ENCODE measurements at places on chromosomes 5 and 9.

DNA sequence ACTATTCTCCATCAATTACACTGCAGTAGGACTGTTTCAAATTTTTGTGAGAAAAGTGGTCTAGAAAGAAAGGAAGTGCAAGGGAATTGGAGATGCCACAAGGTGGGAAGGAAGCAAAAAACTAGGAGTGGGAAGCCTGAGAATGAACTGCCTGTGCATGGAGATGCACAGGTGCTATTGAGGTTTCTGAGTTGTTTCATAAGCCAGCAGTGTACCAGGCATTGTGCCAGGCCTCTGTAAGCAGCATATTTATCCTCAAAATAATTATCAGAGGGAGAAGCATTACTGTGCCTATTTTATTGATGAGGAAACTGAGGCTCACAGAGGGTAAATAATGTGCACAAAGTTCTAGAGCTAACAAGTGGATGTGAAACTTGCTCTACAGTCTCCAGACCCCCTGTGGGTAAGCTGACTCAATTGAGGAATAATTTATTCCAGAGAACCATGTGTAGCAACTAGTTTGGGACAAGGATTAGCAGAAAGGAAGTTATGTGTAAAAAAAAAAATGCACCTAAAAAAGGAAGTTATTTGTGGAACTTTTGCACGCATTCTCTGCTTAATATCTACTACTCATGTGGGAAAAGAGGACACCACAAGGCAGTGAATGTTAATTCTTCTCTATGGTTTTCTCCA lies 96.7 kb downstream of the SNCAIP start:
- no peaks in the 10 kb centered on the region for H3K4me1 ChIP-seq
- no peak for DNase-seq
- H3K27ac ChIP-seq = no peak overlapping the region

DNA sequence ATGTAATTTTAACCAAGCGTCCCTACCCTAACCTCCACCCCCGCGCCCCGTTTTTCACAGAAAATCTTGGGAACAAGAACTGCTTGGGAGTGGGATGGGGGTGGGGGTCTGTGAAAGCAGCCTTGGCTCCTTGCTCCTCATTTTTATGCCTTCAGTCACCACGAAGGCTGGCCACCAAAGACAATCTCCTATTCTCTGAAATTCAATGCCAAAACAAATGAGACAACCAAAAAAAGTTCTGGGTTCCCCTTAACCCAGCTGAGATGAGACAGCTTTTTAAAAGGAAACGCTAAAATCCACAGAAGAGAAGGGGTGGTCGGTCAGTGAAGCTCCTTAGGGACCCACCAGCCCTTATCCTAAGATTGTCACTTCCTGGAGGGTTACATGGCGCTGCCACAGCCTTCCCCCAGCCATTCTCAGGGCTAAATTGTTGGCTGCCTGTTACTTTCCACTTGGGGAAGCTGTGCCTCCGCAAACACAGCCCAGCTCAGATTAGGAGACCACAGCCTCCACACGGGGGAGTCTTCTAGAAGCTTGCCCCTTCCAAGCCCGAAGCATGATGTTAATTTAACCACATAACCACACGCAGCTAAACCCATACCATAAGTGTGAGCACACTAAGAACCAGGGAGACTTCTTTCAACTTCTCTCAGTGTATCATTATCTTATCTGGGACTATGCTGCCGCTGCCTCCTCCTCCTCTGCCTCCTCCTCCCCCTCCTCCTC lies 136.3 kb downstream of the FOXD1 start:
- DNase-seq = no peak
- no peaks in the 10 kb centered on the region for H3K27me3 ChIP-seq
- H3K4me1 ChIP-seq = peaks cover 17% of the 10 kb centered on the region
- no peaks in the 10 kb centered on the region for H3K36me3 ChIP-seq
- H3K4me3 ChIP-seq = no peak overlapping the region

GRCh38 chr9:121601194-121601593 lies 50.2 kb upstream of the DAB2IP start:
- no peak overlapping the region for H3K4me3 ChIP-seq
- no peak for DNase-seq
- H3K27me3 ChIP-seq = no peaks in the 10 kb centered on the region
- no peak overlapping the region for H3K27ac ChIP-seq
- H3K4me1 ChIP-seq = no peaks in the 10 kb centered on the region
- no peaks in the 10 kb centered on the region for H3K36me3 ChIP-seq

DNA sequence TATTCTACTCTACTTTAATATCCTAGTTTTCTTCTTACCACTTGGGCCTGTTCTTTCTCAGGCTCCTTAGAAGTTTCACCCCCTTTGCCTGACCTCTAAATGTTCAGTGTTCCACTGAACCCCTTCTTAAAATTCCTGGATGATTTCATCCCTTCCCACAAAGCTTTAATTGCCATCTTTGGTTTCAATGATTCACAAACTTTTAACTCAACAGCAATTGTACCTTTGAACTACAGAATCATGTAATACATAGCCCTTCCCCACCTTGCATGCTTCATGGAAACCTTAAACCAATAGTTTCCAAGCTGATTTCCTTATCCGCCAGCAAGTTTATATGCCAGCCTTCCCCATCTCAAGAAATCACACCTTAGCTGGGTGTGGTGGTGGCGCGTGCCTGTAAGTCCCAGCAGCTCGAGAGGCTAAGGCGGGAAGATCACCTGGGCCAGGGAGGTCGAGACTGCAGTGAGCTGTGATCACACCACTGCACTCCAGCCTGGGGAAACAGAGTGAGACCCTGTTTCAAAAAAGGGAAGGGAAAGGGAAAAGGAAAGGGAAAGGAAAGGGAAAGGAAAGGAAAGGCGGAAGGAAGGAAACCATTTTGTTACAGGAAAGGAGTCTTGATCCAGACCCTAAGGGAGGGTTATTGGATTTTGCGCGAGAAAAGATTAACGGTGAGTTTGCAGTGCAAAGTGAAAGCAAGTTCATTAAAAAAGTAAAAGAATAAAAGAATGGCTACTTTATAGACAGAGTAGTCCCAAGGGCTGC lies 1023.7 kb upstream of the DMAC1 start:
- H3K27me3 ChIP-seq = no peaks in the 10 kb centered on the region
- no peak for DNase-seq
- no peak overlapping the region for H3K4me3 ChIP-seq
- no peaks in the 10 kb centered on the region for H3K36me3 ChIP-seq

GRCh38 chr9:94679587-94679986 lies 40.3 kb upstream of the FBP1 start:
- H3K4me1 ChIP-seq = 0 out of 2 replicates have a peak, but pooled peaks cover 2% of the 10 kb centered on the region
- no peaks in the 10 kb centered on the region for H3K36me3 ChIP-seq
- no peaks in the 10 kb centered on the region for H3K27me3 ChIP-seq
- H3K27ac ChIP-seq = no peak overlapping the region
- no peak overlapping the region for H3K4me3 ChIP-seq
- no peak for DNase-seq

DNA sequence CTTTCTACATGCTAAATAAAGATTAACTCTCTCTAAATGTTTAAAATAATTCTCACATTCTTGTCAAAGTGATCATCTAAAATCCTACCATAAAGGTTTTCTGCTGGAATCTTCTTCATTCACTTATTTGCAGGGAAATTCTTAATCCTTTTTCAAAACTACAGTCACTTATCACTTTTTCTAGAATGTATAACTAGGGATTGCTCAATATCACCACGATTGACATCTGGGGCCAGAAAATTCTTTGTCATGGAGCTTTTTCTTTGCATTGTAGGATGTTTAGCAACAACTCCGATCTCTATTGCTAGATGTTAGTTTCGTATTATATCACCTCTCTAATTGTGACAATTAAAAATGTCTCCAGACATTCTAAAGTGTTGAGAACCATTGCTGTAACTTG lies 344.9 kb upstream of the PIK3R1 start:
- no peaks in the 10 kb centered on the region for H3K36me3 ChIP-seq
- H3K27me3 ChIP-seq = no peaks in the 10 kb centered on the region
- no peak overlapping the region for H3K4me3 ChIP-seq
- H3K4me1 ChIP-seq = no peaks in the 10 kb centered on the region

GRCh38 chr9:37967761-37968080 lies 63.8 kb upstream of the SLC25A51 start:
- H3K4me1 ChIP-seq = peaks cover 63% of the 10 kb centered on the region
- H3K4me3 ChIP-seq = no peak overlapping the region
- H3K27me3 ChIP-seq = no peaks in the 10 kb centered on the region
- H3K36me3 ChIP-seq = no peaks in the 10 kb centered on the region
- no peak for DNase-seq

DNA sequence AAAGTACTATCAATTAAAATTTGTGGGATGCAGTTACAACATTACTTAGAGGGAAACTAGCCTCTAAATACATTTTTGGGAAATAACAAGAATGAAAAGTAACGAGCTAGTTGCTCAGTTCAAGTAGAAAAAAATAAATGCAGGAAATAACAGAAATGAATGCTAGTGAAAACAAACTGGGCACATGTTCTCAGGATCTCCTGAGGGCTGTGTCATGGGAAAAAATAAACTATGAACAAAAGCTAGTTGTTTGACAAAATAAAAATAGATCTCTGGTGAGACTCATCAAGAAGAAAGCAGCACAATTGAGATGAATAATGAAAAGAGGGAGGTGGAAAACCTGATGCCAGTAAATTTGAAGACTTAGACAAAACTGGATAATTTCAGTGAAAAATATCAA lies 16.3 kb downstream of the IDNK start:
- H3K27me3 ChIP-seq = no peaks in the 10 kb centered on the region
- H3K36me3 ChIP-seq = no peaks in the 10 kb centered on the region
- no peak overlapping the region for H3K27ac ChIP-seq
- no peak overlapping the region for H3K4me3 ChIP-seq
- H3K4me1 ChIP-seq = no peaks in the 10 kb centered on the region

DNA sequence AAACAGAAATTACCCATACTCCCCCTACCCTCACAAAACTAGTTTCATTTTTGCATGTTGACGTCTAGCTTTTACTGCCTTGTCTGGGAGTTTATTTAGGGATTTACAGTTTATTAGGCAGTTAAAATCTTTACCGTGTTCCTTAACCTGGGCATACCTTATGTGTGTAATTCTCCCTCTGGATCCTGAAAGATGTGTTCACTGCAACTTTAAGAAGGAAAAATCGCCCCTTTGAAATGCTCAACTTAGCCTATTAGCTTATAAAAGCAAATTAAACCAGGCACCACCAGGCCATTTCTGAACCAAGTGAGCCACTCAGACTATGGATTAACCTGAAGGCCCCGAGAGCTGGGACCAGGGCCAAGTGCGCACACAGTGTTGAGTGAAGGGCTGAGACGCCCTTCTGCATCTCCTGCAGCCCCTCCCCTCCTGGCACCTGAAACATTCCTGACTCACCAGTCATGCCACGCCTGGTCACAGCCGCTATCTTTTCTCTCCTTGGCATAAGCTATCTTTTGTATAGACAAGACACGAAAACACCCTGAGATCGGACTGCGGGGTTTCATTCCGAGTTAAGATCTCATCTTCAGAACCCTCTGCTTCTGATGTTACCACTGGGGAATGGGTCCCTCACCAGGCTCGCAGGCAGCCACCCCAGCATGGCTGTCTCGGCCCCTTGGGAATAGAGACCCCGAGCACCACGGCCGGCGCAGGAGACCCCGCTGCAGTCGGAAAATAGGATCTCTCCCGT lies 111.9 kb downstream of the ROR2 start:
- no peaks in the 10 kb centered on the region for H3K36me3 ChIP-seq
- H3K27me3 ChIP-seq = no peaks in the 10 kb centered on the region
- DNase-seq = no peak
- no peaks in the 10 kb centered on the region for H3K4me1 ChIP-seq
- no peak overlapping the region for H3K4me3 ChIP-seq
- no peak overlapping the region for H3K27ac ChIP-seq

DNA sequence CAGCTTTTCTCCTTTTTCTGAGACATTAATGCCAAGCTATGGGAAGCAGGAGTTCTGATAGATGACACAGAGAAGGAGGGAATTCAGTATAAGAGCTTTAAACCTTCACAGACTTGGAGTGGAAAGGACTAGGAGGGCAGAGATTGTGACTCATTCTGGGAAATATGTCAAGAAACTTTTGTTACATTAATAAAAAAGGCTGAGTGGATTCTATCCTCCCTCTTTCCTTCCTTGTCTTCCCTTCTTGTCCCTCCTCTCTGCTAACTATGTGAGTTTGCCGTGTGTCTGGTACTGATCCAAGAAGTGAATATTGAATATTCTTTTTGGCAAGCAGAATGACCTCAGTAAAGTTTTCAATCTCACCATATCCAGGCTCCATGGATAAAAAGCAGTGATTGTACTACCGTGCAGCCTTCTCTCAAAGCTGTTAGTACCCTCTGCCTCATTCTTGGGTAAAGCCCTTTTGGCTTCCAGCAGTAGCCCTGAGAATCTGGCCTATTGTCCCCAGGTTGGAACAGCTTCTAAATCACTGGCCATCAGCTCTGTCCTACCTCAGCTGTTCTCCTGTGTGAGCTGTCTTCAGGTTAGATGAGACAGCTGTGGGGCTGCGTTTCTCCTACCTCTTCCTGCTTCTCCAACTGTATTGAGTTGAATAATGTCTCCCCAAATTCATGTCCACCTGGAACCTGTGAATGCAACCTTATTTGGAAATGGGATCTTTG lies 73.9 kb downstream of the ATG10 start:
- H3K27me3 ChIP-seq = no peaks in the 10 kb centered on the region
- no peaks in the 10 kb centered on the region for H3K36me3 ChIP-seq
- no peak overlapping the region for H3K27ac ChIP-seq
- DNase-seq = no peak
- no peak overlapping the region for H3K4me3 ChIP-seq

DNA sequence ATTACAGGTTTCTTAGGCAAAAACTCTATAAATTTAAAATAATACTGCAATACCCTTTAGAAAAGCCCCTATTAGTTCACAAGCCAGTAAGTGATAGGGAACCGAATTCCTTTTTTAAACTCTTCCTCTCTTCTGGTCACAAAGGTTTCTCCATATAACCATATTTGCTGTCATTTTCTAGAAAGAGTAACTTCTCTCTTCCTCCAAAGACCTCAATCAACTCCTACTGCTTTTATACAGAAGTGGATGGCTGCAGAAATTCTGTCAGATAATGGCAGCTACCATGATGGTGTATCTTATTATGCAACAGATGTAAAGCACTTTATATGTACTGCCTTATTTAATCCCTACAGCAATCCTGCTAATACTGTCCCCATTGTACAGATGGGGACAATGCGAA lies 6.2 kb downstream of the TUT7 start:
- no peak overlapping the region for H3K27ac ChIP-seq
- no peaks in the 10 kb centered on the region for H3K27me3 ChIP-seq
- no peak for DNase-seq
- H3K4me1 ChIP-seq = peaks cover 17% of the 10 kb centered on the region
- no peak overlapping the region for H3K4me3 ChIP-seq

- no peak for DNase-seq
- H3K27me3 ChIP-seq = no peaks in the 10 kb centered on the region
- H3K36me3 ChIP-seq = no peaks in the 10 kb centered on the region
- no peak overlapping the region for H3K4me3 ChIP-seq
- H3K4me1 ChIP-seq = no peaks in the 10 kb centered on the region
- H3K27ac ChIP-seq = no peak overlapping the region
These were observed 154.5 kb downstream of the CWC27 start for GRCh38 chr5:64923151-64923685.

DNA sequence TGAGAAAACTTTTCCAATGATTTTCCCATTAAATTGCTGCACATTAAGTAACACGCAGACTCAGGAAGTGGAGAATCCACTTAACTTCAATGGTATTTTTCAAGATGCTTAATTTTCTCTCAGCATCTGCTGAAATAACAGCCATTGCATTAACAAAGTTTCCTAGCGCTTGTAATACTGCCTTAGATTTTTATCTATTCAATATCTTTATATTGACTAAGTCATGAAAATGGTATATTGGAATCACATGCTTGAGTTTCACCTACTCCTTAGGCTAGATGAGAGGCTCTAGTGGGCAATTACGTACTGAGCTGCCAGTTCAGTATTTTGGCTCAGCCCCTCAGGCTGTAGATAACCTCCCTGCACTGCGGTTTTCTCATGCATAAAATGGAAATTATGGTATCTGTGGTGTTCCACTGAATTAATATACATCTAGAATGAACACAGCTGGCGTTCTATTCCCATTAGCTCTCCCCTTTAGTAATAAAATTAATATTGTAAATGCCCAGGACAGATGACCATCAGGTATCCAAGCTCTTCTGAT lies 112.9 kb downstream of the MTX3 start:
- no peak overlapping the region for H3K27ac ChIP-seq
- H3K4me1 ChIP-seq = no peaks in the 10 kb centered on the region
- H3K4me3 ChIP-seq = no peak overlapping the region
